Lower lobe of right lung (tissue), 2 donors: ENCODE measurements at places on chromosomes 7 and 10. TPM values are rescaled to one million over a fixed set of nuclear protein-coding genes. Genes with fewer than 3 reads are reported as not detected.

DNA sequence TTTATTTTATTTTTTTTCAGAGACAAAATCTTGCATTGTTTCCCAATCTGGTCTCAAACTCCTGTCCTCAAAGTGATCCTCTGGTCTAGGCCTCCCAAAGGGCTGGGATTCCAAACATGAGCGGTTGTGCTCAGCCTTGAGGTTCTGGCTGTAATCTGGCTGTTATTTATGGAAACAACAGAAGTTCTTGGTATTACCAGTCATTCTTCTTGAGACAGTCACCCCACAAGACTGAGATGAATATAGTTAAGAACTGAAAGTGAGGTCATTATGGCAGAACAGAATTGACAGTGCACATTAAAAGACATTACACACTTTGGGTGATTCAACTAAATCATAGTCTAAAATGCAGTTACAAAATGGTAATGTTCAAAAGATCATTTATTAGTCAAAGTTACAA is 719.5 kb downstream of the ZWINT start:
- H3K36me3 ChIP-seq: no peaks in the 10 kb centered on the region
- H3K4me1 ChIP-seq: no peaks in the 10 kb centered on the region
- no peaks in the 10 kb centered on the region for H3K27me3 ChIP-seq
- no peak for DNase-seq

- no peak overlapping the region for H3K27ac ChIP-seq
- no peak for DNase-seq
- no peaks in the 10 kb centered on the region for H3K36me3 ChIP-seq
- no peaks in the 10 kb centered on the region for H3K4me1 ChIP-seq
- H3K27me3 ChIP-seq: no peaks in the 10 kb centered on the region
Measured at GRCh38 chr10:66095610-66096009, 830.2 kb upstream of the LRRTM3 start.

DNA sequence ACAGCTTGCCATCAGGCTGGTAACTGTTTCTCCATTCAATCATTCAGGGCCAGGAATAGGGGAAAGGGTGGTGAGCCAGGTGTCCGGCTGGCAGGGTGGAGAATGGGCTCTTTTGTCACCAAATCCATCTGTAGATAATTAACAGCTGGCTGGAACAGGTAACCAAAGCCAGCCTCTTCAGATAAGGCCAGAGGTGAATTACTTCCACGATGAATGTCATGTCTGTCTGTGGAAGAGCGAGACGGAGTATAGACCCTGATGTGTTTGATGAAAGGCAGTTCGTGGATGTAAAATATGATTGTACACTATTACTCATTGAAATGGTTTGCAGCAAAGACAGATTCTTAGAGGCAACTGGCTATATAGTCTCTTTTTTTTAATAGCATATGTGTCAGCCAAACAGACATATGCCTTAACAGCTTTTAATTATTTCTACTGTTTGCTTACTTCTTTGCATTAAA is 149.8 kb downstream of the KLF6 start:
- H3K27ac ChIP-seq: no peak overlapping the region
- no peaks in the 10 kb centered on the region for H3K27me3 ChIP-seq
- H3K36me3 ChIP-seq: no peaks in the 10 kb centered on the region
- no peak overlapping the region for H3K4me3 ChIP-seq

SAMD9 gene
- 24.3 TPM for total RNA-seq

DNA sequence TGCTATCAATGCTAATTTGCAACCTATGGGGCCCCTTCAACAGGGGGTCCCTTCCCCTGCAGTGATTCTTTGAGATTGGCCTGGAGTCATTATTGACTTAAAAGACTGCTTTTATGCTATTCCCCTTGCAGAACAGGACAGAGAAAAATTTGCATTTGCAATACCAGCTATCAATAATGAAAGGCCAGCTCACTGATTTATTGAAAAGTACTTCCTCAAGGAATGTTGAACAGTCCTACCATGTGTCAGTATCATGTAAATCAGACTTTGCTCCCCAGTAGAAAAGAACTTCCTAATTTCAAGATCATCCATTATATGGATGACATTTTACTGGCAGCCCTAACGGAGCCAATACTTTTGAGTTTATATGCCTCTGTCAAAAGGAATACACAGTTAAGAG is 29.7 kb upstream of the ABCA13 start:
- H3K36me3 ChIP-seq: no peaks in the 10 kb centered on the region
- H3K4me1 ChIP-seq: peaks cover 3% of the 10 kb centered on the region
- no peak overlapping the region for H3K27ac ChIP-seq
- H3K27me3 ChIP-seq: no peaks in the 10 kb centered on the region

- no peak overlapping the region for H3K27ac ChIP-seq
- no peaks in the 10 kb centered on the region for H3K36me3 ChIP-seq
- H3K4me1 ChIP-seq: no peaks in the 10 kb centered on the region
Measured at GRCh38 chr7:148058753-148059152, 531.8 kb upstream of the C7orf33 start.

ITGA8 gene
- 23.4 TPM for total RNA-seq

GRCh38 chr10:116476461-116476860 is 48.8 kb downstream of the PNLIPRP3 start:
- H3K27me3 ChIP-seq: no peaks in the 10 kb centered on the region
- no peaks in the 10 kb centered on the region for H3K4me1 ChIP-seq
- H3K4me3 ChIP-seq: no peak overlapping the region
- no peak overlapping the region for H3K27ac ChIP-seq

OR2A12 gene
- total RNA-seq: not detected

MBLAC1 gene
- 2.7 TPM for total RNA-seq

GRCh38 chr7:44845451-44845850 is 2.4 kb downstream of the H2AZ2 start:
- H3K36me3 ChIP-seq: peaks cover 8% of the 10 kb centered on the region
- no peak overlapping the region for H3K27ac ChIP-seq
- H3K4me1 ChIP-seq: peaks cover 49% of the 10 kb centered on the region
- no peak overlapping the region for H3K4me3 ChIP-seq

- no peak for DNase-seq
- H3K27ac ChIP-seq: no peak overlapping the region
- no peak overlapping the region for H3K4me3 ChIP-seq
- H3K4me1 ChIP-seq: no peaks in the 10 kb centered on the region
Measured at GRCh38 chr7:33547880-33548279, 357.5 kb upstream of the BMPER start.

DNA sequence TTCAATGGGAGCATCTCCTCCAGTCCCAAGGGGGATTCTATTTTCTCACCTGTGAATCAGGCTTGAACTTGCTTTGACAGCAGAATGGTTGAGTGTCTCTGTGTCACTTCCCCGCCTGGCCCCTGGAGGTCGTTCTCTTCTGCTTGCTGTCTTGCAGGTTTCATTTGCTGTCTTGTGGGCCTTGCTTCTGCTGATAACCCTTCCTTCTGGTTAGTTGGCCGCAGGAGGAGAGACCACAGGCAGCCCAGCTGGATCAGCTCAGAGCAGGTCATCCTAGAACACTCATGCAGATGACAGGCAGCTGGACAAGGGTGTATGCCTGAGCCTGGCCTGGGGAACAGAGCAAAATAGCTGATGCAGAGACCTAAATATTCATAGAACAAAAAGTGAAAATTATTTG is 344.2 kb upstream of the ADARB2 start:
- no peaks in the 10 kb centered on the region for H3K27me3 ChIP-seq
- no peak for DNase-seq
- no peak overlapping the region for H3K27ac ChIP-seq
- H3K36me3 ChIP-seq: no peaks in the 10 kb centered on the region
- H3K4me3 ChIP-seq: no peak overlapping the region
- H3K4me1 ChIP-seq: no peaks in the 10 kb centered on the region

- no peak overlapping the region for H3K4me3 ChIP-seq
- DNase-seq: no peak
- peaks cover 20% of the 10 kb centered on the region for H3K4me1 ChIP-seq
- H3K36me3 ChIP-seq: peaks cover 54% of the 10 kb centered on the region
Measured at GRCh38 chr7:76327610-76328009, 25.1 kb downstream of the HSPB1 start.
